ENCODE measurements at places on chromosomes 3 and 15.

DNA sequence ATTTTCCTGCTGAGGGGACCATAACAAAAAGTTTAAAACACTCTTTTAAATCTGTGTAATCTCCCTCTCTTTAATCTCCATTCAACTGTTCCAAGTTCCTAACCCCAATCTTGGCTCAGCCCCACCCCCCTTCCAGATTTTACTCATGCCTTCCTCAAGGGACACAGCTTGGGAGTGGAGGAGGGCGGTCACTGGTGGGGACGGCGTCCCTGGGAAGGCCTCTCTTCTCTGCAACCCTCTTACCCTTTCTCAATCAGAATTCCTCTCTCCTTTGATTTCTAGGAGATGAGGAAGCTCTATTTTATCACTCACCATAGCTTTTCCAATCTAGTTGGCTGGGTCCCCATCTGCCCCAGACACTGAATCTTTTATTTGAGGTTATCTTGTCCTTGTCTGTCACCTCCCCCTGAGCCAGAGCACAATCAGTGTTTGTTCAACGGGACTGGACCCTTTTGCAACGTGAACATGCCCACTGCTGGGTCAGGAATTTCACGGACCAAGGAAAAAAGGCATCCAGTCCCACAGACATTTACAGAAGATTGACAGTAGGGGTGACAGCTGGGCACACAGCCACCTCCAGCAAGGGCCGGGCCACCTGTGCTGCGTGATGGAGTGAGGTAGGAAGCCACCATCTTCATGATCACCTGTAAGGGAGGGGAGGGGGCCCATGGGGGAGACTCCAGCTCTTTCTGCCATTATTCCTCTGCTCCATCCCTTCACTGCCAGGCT is 84.0 kb upstream of the HERC1 start:
- no peak for DNase-seq

DNA sequence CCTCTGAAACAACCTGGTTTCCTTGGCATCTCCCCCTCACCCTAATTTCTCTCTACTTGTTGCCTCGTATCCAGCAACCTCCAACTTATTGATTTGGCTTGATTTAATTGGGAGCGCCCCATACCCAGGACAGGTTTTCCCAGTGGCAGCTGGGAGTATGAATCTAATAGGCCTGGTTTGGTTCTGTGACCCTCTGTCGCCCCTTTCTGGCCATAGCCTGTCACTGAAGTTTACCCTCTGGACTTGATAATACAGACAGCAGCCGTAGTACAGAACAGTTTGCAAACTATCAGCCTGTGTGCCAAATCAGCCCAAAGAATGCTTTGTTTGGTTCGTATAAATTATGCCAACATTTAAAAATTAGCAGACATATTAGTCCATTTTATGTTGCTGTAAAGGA is 525.1 kb upstream of the GOLIM4 start:
- no peak for DNase-seq

DNA sequence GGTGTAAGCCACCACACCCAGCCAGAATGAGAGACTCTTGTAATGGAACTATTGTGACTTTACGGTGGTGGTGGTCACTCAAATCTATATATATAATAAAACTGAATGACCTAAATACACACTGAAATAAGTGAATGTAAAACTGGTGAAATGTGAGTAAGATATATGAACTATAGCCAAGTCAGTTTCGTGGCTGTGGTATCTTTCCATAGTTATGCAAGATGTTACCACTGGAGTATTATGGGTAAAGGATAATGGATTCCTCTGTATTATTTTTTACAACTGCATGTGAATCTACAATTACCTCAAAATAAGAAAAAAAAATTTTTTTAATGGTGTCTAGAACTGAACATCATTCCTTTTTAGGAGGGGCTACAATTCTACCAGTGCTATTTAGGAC is 21.9 kb downstream of the PIK3CB start:
- no peak for DNase-seq

GRCh38 chr3:138775254-138775595 is 59.5 kb downstream of the PIK3CB start:
- no peak for DNase-seq

GRCh38 chr3:161552984-161553560 is 56.5 kb downstream of the OTOL1 start:
- no peak for DNase-seq

DNA sequence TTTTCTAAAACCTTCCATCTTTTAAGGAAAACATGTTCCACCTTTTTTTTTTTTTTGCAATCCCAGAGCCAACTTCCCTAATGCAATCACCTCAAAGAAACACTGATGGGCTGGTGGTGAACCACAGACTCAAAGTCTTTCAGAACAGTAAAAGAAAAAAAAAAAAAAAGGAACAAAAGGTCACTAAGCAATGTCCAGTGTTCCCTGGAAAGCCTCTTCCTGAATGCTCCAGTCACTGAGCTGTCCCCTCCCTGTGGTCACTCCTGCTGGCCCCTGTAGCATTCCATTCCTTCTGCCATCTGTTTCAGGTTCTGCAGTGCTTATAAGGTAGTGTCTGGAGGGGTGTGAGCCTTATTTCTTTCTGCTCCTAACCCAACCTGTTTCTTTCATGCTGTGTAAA is 53.3 kb downstream of the AAGAB start:
- no peak for DNase-seq

DNA sequence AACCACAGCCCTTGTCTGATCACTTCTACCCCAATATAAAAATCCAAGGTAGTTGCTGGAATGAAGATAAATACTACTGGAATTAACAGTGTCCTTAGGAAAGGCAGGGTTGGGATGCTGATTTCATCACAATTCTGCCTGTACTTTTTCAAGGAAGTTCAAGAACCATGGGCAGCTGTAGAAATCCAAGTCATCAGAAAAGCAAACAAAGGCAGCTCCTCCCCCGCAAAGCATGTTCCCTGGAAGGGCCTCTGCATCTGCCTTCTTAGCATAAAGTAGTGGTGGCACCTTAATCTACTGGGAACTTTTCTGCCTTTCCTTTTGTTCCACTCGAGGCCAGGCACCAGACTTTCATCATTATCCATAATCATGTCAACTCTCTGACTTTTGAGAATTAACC is 54.4 kb downstream of the ERC2 start:
- no peak for DNase-seq

- DNase-seq: no peak
Measured at GRCh38 chr3:62132027-62132602, 241.2 kb downstream of the FEZF2 start.

DNA sequence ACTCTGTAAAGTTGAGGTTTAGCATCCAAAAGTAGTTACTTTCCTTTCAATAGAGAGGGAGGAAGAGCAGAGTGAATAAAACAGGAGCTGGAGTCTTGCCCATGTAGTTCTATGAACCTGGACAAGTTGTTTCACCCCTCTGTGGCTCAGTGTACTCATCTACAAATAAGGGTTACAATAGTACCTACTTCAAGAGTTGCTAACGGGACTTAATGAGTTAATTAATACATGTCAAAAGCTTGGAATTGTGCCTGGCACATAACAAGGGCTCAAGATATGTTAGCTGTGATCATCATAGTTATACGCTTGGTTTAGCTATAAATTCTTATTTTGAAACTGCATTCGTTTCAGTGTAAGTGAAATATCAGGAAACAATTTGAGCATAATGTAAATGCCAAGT is 388.5 kb upstream of the THBS1 start:
- no peak for DNase-seq

DNA sequence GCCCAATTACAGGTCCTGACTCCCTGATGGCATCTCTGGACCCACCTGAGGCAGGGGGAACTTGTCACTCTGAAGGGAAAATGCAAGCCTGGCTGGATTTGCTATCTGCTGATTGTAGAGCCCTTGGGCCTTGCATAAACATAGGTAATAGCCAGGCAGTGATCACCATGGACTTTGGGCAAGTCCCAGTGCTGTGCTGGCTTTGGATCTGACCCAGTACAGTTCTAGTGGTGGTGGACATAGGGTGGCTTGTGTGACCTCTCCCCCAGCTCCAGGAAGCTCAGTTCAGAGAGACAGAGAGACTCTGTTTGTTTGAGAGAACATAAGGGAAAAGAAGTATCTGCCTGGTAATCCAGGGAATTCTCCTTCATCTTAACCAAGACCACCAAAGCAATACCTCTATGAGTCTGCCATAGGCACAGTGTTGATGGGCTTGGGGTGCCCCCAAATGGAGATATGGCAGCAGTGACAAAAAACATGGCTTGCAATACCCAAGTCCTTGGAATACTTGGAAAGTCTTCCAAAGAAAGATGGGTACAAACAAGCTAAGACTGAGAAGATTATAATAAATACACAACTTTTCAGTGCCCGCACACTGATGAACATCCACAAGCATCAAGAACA is 348.5 kb downstream of the PYDC2 start:
- DNase-seq: no peak

- DNase-seq: no peak
Measured at GRCh38 chr3:61803983-61804382, 242.6 kb downstream of the PTPRG start.

GRCh38 chr3:160951642-160952487 is 153.3 kb downstream of the B3GALNT1 start:
- no peak for DNase-seq

- no peak for DNase-seq
Measured at GRCh38 chr3:34504775-34505174, 706.3 kb downstream of the PDCD6IP start.

DNA sequence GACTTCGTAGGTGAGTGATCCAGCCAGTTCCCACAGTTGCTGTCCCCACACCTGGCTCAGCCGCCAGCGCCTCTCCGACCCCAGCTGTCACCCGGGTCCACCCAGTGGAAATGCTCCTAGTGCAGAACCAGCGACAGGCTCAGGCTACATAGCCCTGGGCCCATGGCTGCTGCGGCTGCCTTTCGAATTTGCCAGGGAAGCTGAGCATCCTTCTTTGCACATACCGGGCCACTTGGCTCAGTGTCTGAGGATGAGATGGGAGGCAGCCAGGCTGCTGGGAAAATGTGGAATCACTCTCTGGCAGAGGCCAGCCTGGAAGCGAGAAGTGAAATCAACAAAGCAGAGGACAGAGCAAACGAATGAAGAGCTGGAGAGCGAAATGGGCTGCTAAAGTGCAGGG is 80.1 kb downstream of the ST8SIA2 start:
- no peak for DNase-seq

GRCh38 chr15:70486451-70487386 is 276.6 kb downstream of the UACA start:
- DNase-seq: no peak

GRCh38 chr15:52193791-52194190 is 2.6 kb upstream of the GNB5 start:
- no peak for DNase-seq

DNA sequence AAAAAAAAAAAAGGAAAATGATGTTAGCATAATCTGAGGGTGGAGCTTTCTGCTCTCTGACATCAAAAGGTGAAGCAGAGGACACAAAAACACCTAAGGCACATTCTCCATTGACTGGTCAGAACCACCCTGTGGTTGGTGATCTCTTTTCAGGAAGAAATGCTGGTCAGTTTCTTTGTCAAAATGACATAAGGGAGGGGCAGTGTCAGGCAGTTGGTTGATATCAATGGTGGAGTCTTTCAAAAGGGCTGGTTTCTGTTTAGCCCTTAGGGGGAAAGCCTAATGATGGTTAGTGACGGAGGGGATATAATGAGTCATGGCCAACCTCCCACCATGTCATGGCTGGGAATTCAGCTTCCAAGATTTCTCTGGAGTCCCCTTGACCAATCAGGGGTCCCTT is 185.9 kb upstream of the GBE1 start:
- no peak for DNase-seq

DNA sequence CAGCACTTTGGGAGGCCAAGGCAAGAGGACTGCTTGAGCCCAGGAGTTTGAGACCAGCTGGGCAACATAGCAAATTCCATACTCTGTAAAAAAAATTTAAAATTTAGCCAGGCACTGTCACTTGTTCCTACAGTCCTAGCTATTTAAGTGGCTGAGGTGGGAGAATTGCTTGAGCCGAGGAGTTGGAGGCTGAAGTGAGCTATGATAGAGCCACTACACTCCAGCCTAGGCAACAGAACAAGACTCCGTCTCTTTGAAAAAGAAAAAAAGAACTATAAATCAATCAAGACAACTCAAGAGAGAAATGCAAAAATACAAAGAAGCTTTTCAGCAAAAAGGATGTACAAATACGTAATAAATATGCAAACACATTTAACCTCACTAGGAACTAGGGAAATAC is 78.8 kb downstream of the TJP1 start:
- no peak for DNase-seq

GRCh38 chr3:86147119-86147518 is 843.8 kb downstream of the VGLL3 start:
- DNase-seq: no peak

GRCh38 chr3:17946619-17947018 is 204.2 kb upstream of the TBC1D5 start:
- no peak for DNase-seq

DNA sequence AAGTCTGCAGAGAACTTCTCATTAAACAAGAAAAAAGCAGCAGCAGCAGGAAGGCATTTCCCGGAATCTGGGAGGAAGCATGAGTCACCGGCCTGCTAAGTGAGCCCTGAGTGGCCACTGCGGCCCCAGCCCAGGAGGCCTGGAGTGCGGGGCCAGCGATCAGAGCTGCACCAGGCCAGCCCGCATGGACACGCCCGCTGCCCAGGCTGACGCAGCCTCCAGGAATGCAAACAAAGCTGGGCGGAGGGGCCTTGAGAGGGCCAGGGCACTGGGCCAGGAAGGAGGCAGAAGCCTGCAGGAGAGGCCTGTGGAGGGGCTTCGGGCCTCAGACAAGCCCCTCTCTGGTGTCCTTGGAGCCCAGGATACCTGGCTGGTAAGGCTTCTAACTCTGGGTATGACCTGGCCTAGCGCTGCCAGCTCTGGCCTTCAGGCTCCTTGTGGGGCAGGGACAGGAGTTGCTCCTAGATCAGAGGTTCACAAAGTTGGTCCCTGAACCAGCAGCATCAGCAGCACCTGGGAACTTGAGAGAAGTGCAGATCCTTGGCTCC is 101.2 kb downstream of the SMAD6 start:
- peak; percentile 48 for DNase-seq

DNA sequence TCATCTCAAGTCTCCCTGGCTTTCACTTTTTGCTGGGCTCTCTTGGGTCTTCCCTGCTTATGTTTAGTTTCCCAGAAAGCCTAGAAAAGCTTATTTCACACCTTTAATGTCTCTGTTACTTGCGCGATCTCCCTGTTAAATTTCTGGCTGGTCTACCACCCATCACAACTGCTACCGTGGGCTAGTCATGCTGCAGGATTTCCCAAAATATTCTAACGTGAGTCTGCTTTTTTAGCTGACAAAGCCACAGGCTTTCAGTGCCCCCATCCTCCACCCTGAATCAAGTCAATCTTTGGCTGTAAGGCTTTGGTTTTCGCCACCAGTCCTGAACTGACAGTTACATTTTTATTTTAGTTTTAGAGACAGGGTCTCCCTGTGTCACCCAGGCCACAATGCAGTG is 74.1 kb downstream of the SUMF1 start:
- DNase-seq: no peak

All from cortex of kidney (tissue), 1 donor.